Endothelial cell of umbilical vein (primary cell): ENCODE measurements at places on chromosomes 4 and X. TPM values are rescaled to one million over a fixed set of nuclear protein-coding genes. Genes with fewer than 3 reads are reported as not detected.

GRCh38 chr4:6373541-6374410, 98.6 kb downstream of the PPP2R2C start:
- DNase-seq = no peak

GRCh38 chrX:103413705-103414387, 37.5 kb downstream of the BEX3 start:
- no peak for DNase-seq

- no peak for DNase-seq
Observed at GRCh38 chrX:6930307-6930849, 217.1 kb upstream of the STS start.

DNA sequence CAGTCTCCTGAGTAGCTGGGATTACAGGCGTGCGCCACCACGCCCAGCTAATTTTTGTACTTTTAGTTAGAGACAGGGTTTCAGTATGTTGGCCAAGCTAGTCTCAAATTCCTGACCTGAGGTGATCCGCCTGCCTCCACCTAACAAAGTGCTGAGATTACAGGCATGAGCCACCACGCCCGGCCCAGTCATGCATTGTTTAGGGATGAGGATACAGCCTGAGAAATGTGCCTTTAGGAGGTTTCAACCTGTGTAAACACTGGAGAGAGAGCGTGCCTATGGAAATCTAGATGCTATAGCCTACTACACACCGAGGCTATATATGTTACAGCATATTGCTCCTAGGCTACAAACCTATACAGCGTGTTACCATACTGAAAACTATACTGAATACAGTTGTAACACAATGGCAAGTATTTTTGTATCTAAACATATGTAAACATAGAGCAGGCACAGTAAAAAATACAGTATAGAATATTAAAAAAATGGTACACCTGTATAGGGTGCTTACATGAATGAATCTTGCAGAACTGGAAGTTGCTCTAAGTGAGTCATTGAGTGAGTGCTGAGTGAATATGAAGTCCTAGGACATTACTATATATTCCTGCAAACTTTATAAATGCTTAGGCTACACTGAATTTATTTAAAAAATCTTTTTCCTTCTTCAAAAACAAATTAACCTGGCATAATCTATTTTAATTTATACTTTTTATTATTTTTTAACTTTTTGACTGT, 588.2 kb upstream of the ADGRL3 start:
- no peak for DNase-seq

DNA sequence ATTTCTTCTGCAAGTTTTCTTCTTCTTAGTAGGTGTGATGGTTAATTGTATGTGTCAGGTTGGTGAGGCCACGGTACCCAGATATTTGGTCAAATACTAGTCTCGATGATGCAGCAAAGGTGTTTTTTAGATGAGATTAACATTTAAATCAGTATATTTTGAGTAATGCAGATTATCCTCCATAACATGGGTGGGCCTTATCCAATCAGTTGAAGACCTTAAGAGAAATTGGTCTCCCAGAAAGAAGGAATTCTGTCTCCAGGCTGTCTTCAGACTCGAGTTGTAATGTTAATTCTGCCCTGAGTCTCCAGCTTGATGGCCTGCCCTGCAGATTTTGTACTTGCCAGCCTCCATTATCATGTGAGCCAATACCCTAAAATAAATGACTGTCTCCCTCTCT, 122.5 kb upstream of the TSPAN5 start:
- DNase-seq = no peak

GRCh38 chrX:46681849-46682248, 77.1 kb downstream of the SLC9A7 start:
- no peak for DNase-seq

Gene KCNIP4
- total RNA-seq = not detected in 2 replicates

Gene ENOPH1
- total RNA-seq = 35.0 and 35.3 TPM in 2 replicates

Gene SHROOM3
- 6.7 and 14.9 TPM in 2 replicates for total RNA-seq

Gene SLC2A9
- total RNA-seq = 1.5 and 1.6 TPM in 2 replicates
